GM12878 (cell line): ENCODE measurements at places on chromosomes 3 and 15. TPM values are rescaled to one million over a fixed set of nuclear protein-coding genes. Genes with fewer than 3 reads are reported as not detected.

DNA sequence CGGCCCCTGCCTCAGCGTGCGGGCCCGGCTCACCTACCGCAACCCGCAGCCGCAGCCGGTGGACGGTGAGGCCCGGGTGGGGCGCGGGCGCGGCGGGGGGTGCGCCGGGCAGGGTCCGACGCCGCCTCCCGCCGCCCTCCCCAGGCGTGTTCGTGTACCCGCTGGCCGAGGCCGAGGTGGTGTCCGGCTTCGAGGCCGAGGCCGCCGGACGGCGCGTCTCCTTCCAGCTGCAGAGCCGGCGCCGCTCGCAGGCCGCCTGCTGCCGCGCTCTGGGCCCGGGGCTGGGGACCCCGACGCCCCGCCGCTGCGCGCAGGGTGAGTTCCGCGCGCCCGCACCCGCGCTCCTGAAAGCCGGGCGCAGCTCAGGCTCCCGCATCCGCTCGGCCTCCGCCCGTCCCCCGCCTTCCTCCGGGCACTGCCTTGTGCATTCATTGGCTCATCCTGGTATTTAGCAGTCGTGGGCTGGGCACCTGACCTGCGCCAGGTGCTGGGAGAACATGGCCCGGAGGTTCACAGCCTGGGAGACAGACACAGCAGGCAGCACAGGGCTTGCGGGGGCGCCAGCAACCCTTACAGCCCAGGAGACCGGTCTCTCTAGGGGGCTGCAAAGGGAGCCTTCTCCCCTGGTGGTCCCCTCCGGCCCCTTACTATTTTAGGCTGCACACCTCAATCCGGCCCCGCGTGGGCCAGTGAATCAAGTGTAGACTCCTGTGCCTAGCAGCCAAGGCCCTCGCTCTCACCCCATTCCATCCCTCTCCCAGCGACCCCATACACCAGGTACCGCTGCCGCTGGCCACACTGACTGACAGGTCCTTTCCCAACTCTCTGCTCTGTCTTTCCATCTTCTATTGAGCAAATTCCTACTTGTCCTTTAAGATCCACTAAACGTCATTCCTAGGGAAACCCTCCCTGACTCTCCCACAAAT lies 1.5 kb downstream of the VWA5B2 start:
- no peak for DNase-seq
- no peaks in the 10 kb centered on the region for H3K36me3 ChIP-seq
- peaks cover 18% of the 10 kb centered on the region for H3K27me3 ChIP-seq
- H3K4me1 ChIP-seq, result no peaks in the 10 kb centered on the region
- no peak overlapping the region for H3K27ac ChIP-seq
- no peak overlapping the region for H3K4me3 ChIP-seq

- no peak overlapping the region for H3K27ac ChIP-seq
- DNase-seq, result no peak
- H3K4me3 ChIP-seq, result no peak overlapping the region
- peaks cover 2% of the 10 kb centered on the region; the same call in 1 of the 2 replicates for H3K27me3 ChIP-seq
- no peaks in the 10 kb centered on the region for H3K36me3 ChIP-seq
- H3K4me1 ChIP-seq, result peaks cover 26% of the 10 kb centered on the region
Observed at GRCh38 chr15:69992348-69992747, 105.4 kb downstream of the TLE3 start.

GRCh38 chr15:100588638-100589242 lies 13.2 kb downstream of the LINS1 start:
- H3K4me1 ChIP-seq, result no peaks in the 10 kb centered on the region
- H3K27me3 ChIP-seq, result no peaks in the 10 kb centered on the region
- DNase-seq, result no peak
- no peaks in the 10 kb centered on the region for H3K36me3 ChIP-seq
- no peak overlapping the region for H3K27ac ChIP-seq

Gene SATB1
- 0.37 and 0.72 TPM in 2 replicates for total RNA-seq

Gene IL17RD
- 0.05 and 0.08 TPM in 2 replicates for total RNA-seq

Gene IP6K1
- 28.6 and 29.8 TPM in 2 replicates for total RNA-seq

Gene CCDC54
- not detected in 2 replicates for total RNA-seq
